ENCODE measurements at places on chromosomes 2 and 18.

DNA sequence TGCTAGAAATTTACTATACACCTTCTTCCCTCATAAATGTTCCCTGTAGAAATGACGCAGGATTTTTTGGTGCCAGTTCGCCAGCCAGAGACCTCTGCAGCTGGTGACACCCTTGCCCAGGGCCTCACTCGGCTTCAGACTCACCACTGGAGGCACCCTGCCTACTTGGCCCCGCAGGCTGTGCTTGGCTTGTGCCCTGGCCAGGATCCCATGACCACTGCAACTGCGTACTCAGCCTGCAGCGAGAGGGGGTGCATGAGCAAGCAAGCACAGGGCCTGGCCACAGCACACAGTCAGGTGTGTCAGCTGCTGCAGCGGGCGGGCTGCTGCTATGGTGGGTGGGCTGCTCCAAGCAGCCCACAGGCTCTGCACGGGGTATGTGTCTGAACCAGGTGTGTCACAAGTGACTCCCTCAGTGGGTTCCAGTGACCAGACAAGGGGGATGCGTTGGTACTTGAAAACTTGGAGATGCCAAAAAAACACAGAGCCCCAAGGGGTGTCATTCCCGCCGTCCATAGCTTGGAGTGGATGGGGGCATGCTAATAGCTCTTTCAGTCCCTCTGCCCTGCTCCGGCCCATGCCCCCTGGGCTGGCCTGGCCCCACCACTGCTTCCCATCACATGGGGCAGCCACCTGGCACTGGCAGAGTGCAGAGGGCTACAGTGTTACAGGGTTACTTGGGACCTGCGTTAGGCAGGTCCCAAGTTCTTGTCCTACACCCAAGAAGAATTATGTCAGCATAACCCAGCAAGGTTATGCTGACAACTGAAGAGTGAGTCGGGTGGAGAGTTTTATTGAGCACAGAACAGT lies 46.6 kb upstream of the TANC1 start:
- DNase-seq: no peak

DNA sequence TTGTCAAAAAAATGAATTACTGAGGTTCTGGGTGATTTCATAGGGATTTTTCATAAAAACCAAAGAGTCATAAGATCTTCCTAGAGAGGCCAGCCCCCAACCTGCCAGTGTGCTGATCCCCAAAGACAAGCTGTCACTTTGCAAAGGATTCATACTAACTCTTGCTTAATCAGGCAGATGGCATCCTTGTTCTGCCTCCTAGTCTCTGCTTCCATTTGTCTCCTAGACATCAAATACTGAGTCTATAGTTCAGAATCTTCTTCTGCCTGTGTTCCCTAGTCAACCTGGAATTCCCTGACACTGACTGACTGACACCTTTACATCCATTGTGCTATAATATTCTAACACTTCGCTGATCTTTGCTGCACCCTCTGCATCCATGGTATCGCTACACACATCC lies 84.9 kb downstream of the SLC8A1 start:
- no peak for DNase-seq

DNA sequence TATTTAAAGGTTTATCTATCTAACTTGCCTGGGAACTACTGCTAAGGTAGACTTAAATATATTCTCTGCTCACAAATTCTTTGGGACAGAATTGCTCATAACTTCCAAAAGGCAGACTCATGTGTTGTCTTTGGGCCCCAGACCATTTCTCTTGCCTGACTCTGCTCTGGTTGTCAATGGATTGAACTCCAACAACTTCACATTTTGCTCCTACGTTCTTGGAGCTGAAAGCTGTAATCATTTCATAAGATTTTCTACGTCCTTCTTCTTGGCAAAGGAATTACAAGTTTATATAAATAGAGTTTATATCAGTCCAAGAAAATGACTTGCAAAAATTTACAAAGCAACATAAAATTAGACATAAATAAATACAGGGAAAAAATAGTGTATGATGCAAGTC lies 32.9 kb upstream of the PPM1B start:
- DNase-seq: no peak

GRCh38 chr2:126385983-126386382 lies 270.0 kb upstream of the GYPC start:
- DNase-seq: no peak

DNA sequence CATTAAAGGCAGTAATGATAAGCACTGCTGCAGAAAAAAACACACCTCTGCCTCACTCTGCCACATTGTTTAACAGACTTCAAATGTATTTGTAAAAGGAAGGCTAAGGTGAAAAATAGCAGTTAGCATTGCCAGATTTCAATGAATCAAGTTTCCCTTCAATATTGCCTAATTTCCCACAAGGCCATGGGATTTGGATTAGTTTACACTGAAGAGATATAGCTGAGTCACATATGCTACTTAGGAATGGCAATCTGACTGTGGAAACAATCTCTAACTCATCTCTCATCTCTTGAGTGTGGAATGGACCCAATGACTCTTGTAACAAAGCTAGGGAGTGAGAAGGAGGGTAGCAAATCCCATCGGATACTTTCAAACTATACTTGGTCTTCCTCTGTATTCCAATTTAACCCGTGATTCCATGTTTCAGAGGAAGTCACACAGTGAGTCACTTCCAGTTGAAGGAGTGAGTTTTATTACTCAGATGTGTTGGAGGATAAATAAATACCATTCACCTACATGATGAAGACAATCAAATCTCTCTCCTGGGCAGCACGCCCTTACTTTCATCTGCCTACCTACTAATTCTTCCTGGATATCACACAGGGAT lies 5.1 kb downstream of the B4GALT6 start:
- no peak for DNase-seq

DNA sequence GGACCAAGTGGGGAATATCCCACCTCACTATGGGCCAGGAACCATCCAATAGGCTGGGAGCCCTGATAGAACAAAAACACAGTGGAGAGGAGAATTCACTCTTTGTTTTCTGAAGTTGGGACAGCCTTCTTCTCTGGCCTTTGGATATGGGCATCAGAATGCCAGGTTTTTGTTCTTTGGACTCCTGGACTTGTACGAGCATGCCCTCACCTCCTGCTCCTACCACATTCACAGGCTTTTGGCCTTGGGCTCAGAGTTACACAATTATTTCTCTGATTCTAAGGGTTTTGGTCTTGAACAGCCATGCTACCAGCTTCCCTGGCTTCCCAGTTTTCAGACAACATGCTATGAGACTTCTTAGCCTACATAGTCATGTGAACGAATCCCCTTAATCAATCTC lies 732.9 kb upstream of the VRK2 start:
- DNase-seq: no peak
